Osteocyte (in vitro differentiated cells): ENCODE measurements at places on chromosomes 12 and 14.

DNA sequence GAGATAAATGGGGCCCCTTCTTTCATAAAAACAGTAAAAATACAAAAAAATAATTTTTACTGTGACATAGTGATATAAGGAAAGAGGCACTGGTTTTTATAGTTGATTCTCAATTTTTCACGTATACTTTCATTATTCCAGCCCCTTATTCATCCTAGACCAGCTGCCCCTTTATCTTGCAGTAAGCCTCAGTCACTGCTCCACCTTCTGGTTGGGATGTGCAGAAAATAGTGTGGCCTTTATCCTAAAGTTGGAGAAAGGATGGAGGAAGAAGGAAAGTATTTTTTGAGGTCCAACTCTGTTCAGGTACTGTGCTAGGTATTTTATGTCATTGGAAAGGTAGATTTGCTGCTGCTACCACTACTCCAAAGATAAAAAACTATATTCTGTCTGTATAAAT is 172.7 kb downstream of the ANO6 start:
- DNase-seq = no peak

GRCh38 chr14:64675312-64675711 is 28.9 kb upstream of the PLEKHG3 start:
- DNase-seq = no peak

- no peak for DNase-seq
Measured at GRCh38 chr12:68367903-68368302, 35.7 kb upstream of the MDM1 start.

DNA sequence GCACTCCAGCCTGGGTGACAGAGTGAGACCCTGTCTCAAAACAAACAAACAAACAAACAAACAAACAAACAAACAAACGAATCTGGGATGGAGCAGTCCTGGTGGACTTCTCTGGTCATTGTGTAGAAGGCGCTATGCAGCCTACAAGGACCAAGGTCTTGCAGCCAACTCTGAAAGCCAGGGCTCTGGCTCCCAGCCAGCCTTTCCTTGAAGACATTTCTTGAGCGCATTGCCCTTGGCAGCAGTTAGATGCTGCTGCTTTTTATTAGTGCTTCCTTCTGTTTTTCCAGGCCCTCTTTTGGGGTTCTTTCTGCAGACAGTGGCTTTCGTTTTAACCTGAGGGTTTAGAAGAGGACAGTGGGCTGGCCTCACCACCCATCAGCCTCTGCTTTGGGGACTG is 20.2 kb downstream of the CCDC177 start:
- DNase-seq = no peak

DNA sequence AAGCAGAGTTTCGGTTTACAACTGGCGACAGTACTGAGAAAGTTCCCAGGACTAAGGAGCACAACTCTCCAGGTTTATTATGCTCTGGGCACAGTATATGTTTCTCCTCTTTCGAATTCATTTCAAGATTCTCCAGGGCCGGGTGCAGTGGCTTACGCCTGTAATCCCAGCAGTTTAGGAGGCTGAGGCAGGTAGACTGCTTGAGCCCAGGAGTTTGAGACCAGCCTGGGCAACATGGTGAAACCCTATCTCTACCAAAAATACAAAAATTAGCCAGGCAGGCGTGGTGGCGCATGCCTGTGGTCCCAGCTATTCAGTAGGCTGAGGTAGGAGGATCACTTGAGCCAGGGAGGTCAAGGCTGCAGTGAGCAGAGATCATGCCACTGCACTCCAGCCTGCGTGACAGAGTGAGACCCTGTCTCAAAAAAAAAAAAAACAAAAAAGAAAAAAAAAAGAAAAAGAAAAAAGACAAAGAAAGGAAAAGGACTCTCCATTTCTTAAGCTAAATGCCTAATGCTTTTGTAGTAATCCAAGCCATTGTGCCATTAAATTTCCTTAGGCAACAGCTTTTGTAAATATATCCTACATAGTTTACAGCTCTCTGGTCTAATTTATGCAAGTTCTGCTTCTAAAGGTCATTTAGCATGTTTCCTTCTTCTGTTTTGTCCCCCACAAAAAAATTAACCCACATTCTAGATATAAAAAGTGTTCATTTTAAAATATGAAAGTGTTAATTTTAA is 34.8 kb downstream of the ATL1 start:
- DNase-seq = no peak

DNA sequence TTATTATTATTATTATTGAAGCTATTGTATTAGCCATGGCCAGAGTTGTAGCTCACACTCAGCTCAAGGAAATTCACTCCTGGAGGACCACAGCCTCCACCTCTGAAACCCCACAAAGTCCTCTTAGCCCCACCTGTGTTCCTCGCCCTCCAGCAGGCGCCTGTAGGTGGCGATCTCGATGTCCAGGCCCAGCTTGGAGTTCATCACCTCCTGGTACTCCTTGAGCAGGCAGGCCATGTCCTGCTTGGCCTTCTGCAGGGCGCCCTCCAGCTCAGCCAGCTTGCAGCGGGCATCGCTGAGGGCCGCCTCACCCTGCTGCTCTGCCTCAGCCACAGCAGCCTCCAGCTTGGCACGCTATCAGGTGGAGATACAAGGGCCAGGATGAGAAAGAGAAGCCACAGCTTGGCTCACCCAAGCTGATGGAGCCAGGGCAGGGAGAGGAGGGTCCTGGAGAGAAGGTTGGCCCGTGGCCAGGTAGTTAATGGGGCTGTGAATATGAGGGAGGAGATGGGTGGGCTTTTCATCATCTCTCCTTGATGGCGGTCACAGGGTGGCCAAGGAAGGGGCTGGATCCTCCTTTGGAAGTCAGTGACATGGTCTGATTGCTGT is 5.1 kb downstream of the KRT85 start:
- no peak for DNase-seq

- no peak for DNase-seq
Measured at GRCh38 chr14:21136024-21136423, 19.8 kb downstream of the OR5AU1 start.

GRCh38 chr14:68561531-68562007 is 231.3 kb downstream of the ZFP36L1 start:
- DNase-seq = no peak

DNA sequence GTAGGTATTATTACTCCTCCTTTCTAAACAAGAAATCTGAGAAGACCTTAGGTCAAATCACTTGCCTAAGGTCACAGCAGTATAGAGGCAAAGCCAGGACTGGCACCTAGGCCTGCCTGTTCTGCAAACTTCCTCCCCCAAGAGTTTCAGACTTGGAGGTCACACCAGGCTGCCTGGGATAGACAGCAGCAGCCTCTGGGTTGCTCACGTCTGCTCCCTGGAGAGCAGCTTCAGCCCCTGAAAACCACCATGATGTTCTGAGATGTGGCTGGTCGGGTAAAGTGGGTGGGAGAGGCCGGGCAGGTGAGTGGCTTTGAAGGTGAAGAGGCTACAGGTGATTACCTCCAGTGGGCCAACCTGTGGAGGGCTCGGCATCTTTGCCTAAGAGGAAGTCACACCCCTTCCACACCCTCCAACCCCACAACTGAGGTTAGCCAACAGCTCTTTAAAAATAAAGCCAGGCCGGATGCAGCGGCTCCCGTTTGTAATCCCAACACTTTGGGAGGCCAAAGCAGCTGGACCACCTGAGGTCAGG is 37.0 kb upstream of the PNMA1 start:
- no peak for DNase-seq

DNA sequence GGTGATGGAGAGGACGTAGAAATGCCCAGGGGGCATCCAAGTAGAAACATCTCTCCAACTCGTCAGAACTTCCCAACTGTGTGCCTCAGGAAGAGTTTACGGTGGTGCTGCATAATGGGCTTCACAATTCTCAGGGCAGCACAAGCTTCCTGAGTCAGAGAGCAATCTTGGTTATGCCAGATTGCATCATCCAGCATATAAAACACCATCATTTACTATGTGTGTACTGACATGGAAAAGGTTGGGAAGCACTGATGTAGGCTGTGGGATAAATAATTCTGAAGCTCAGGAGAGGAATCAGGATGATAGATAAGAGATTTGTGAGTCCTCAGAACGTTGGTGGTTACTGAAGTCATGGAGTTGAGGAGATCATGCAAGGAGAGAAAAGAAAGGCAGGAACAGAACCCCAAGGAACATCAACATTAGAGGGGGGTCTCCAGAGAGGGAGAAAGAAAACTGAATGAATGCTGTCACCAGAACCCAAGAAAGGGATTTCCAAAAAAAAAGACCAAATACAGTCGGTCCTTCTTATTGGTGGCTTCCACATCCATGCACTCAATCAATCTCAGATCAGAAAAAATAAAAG is 4.7 kb upstream of the NCKAP5L start:
- no peak for DNase-seq

GRCh38 chr12:122399592-122400373 is 22.7 kb downstream of the CLIP1 start:
- no peak for DNase-seq

DNA sequence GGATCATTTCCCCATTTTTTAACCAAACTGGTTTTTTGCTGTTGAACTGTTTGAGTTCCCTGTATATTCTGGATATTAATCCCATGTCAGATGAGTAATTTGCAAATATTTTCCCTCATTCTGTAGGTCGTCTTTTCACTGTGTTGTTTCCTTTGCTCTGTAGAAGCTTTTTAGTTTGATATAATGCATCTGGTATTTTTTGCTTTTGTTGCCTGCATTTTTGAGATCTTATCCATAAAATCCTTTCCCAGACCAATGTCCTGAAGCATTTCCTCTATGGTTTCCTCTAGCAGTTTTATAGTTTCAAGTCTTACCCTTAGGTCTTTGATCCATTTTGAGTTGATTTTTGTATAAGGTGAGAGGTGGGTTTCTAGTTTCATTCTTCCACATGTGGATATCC is 71.3 kb downstream of the LRP6 start:
- DNase-seq = no peak

DNA sequence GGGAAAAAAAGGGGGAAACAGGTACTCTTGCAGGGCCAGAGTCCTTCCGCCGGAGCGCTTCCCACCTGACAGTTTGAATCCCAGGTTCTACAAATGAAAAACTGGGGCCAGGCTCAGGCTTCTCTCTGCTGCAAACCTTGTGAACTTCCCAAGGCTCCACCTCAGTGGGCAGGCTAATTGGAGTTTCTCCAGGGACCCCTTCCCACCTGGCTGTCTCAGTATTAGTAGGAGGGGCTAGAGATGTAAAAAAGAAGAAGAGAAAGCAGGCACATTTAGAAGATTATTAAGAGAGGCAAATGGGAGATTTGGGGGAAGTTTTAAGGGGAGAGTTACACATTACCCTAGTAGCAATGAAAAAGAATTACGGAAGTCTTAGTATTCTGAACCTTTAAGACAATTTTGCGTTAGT is 20.0 kb upstream of the CLEC2D start:
- no peak for DNase-seq

DNA sequence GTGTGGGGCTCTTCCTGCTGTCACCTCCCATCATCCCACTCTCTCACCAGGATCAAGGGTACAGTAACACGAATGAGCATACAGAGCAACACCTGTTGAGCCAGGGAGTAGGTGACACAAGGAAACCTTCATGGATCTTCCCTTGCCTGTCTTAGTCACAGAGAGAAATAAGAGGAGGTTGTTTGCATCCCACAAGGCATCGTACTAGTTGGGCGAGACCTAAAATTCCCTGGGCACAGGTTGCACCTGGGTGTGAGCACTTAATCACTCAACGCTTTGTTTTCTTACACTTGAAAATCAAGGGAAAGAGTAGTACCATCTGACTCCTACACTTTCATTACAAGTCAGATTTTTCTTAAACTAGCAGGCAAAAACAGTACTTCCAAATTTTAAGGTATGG is 16.6 kb downstream of the CIPC start:
- DNase-seq = no peak

- DNase-seq = no peak
Measured at GRCh38 chr14:93946541-93947090, 19.5 kb downstream of the FAM181A start.

GRCh38 chr14:101471723-101472517 is 89.4 kb upstream of the DIO3 start:
- DNase-seq = peak; percentile 84

DNA sequence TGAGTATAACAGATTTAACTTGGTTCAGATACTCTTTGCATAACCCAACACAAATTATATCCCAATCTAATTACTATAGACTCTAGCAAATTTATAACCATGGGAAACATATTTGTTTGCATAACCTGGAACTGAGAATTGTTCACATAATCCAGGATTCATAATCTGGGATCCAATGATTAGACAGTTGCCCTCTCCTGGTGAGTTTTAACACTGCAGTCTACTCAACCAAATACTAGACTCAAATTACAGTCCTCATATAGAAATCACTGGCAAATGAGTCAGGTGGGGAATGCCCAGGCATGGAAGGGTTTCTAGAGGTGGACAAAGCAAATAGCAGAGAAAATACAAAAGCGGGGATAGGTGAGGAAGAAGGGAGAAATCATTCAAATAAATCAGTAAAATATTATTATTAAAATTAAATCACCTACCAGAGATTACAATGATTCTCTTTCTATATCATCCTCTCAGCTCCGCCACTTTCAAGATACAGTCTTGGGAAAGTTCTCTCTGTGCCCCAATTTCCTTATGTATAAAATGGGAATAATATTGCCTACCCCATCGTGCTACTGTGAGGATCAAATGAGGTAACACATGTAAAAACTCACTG is 9.4 kb downstream of the GCH1 start:
- no peak for DNase-seq

GRCh38 chr14:64644629-64645028 is 59.6 kb upstream of the PLEKHG3 start:
- DNase-seq = no peak

- DNase-seq = no peak
Measured at GRCh38 chr12:62113366-62114011, 146.7 kb upstream of the USP15 start.

GRCh38 chr12:61412201-61412600 is 848.0 kb upstream of the USP15 start:
- DNase-seq = no peak

- no peak for DNase-seq
Measured at GRCh38 chr12:114445401-114446323, 39.7 kb upstream of the TBX5 start.

- no peak for DNase-seq
Measured at GRCh38 chr12:51751661-51752060, 96.9 kb downstream of the FIGNL2 start.

GRCh38 chr14:59028476-59029202 is 159.8 kb upstream of the DAAM1 start:
- no peak for DNase-seq

GRCh38 chr12:120787889-120788288 is 62.3 kb downstream of the ACADS start:
- no peak for DNase-seq

DNA sequence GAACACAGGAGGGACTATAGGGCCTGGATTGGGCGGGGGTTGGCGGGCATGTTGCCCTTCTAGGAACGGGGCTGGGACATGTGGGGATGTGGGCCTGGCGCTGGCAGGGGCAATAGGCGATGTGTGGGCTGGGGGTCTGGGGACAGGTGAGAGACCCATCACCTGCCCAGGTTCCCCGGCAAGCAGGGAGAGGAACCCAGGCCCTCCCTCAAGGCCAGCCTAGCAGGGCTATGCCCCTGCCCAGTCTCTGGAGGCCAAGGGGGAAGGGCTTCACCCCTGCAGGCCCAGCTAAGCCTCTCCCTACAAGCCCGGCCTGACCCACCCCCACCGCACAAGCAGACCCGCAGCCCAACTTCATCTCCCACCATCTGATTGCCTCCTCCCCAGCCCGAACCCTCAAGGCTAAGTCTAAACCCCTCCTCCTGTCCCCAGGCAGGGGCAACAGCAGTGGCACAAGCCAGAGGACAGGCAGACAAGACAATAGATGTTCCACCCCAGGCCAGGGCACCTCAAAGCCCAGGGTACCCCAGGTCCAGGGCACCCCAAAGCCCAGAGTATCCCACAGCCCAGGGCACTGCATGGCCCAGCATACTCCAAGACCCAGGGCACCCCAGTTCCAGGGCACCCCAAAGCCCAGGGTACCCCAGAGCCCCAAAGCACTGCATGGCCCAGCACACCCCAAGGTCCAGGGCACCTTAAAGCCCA is 6.5 kb downstream of the JAG2 start:
- no peak for DNase-seq
